Myocyte (in vitro differentiated cells): ENCODE measurements at places on chromosomes 6 and 20.

GRCh38 chr6:80441131-80441530 lies 334.7 kb downstream of the BCKDHB start:
- DNase-seq = no peak

DNA sequence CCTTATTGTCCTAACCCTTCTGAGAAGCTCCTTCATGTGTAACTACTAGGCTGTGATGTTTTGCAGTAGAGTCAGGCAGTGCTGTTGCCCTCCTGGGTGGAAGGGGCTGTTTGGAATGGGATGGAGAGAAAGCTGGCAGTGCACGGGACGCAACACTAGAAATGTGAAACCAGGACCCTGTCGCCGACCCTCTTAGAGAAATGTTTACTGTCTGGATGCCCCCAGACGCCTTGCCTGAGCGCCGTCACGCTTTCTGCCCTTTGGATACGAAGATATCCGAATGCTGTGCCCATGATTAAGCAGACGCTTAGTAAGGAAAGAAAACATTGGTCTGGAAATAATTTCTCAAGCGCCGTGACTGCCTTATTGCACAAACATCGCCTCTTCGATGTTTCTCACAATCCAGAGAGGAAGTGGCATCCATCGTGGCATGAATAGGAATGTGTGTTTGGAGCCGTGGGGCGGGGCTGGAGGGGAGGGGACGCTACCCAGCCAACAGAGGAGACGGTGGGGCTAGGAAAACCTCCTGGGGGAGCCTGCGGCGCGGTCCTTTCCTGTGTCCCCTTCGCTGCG lies 661 bp upstream of the PPP1R14C start:
- no peak for DNase-seq

DNA sequence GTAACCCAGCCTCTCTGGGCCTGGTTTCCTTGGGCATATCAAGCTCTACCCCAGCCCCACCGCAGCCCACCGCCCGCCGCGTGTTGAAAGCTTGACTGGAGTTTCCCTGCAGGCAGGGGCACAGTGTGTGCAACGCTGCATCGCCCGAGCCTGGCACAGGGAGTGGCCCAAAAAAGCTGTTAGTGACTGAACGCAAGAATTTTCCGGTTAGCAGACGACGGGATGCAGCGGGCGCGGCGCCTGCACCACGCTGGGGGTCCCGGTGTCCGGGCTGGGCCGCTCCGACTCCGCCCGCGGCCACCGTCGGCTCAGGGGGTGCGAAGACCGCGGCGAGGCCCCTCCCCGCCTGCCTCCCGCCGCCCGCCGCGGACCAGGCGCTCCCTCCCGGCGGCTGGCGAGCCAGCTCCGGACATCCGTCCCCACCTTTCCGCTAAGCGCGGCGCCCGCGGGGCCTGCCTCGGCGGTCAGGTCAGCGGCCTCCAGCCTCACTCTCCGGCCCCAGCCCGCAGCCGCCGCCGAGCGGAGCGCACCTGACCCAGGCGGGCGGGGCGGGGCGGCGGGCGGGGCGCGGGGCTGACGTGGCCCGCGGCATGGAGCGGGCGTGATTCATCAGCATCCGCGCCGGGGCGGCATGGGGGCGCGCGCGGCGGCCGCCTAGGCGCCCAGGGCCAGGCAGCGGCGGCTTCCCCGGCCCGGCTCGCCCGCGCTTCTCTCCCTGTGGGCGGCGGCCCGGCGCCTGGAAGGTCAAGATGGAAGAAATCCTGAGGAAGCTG lies at the start of gene ARFGEF3:
Gene ARFGEF3 (plus strand): TSS at position 602 of the 773 bp plus-strand sequence. CDS start 148 bp downstream, at position 750.
- peak; percentile 19 for DNase-seq

DNA sequence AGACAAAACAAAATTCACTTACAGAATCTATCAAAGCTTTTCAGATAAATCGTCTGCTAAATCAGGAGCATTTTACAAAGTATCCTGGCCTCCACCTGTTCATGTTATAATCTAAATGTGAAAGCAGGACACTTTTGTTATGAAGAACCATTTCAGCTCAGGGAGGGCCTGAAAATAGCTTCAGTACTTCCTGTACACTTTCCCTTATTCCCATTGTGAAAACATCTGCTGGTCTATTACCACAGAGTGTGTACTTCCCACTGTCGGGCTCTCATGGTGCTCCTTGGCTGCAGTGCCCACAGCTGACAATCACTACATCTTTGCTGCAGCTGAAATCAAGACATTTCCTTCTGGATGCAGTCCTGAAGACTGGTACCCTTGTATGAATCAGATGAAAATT lies 128.1 kb downstream of the OPRM1 start:
- DNase-seq = no peak

DNA sequence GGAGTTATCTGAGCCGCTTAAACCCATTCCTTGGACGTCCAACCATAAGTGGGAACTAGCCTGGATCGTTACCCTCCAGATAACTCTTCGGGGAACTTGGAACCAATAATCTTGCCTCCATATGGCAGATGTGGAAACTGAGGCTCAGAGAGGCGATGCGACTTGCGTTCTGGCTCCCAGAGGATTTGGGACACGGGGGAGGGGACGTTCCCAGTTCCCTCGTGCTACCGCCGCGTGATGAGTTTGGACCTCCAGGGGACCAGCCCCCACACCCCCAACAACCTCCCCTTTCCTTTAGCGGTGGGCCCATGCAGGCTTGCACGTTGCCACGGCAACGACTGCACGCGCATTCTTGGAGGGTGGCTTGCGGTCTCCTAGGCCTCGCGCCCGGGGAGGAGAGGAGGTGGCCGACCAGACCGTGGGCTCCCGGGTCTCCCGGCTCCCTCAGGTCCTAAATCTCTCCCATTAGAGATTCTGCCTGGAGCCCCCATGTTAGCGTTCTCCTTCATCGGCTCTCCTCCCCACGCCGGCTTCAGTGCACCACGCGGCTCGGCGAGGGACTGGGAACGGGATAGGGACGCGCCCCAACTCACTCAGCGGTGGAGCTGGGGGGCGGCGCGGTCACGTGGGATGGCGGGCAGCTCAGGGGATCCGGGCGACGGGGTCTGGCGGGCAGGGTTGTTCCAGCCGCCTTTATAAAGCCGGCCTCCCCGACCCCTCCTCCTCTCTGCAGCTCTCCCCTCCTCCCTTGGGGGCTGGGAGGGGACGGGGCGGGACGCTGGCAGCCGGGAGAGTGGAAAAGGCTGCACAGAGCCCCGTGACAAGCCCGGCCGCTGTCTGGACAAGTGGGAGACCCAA lies at the start of gene PLTP:
Gene PLTP (minus strand): TSS at position 670 of the 858 bp plus-strand sequence. CDS start 703 bp downstream, outside the sequence.
- DNase-seq = peak; percentile 58

- DNase-seq = no peak
Measured at GRCh38 chr6:33599413-33599938, 19.4 kb upstream of the BAK1 start.

GRCh38 chr6:150336299-150336698 lies 32.5 kb upstream of the IYD start:
- DNase-seq = no peak

GRCh38 chr20:51305316-51306052 lies 237.0 kb downstream of the NFATC2 start:
- DNase-seq = no peak

DNA sequence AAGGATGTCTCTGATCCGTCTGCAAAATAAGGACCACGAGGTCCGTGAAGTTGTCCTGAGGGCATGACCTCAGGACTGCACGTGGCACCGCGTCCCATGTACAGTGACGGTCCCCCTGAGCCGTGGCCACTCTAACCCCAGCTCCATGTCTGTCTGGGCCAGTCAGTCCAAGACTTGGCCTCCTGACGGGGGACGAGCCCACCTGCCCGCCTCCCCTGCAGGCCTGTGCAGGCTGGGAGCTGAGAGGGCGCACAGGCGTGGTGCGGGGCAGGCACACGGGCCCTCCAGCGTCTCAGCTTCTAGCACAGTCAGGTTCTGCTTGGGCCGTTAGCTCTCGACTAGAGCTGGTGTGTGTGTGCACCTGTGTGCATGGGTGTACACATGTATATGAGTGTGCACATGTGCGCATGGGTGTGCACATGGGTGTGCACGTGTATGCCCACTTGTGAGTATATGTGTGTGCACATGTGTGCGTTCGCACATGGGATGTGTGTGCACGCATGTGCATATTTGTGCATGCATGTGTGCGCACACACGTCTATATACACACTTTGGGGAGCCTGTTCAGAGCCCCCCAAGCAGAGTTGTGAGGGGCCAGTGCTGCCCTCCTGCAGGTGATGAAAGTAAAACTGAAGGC lies 307.0 kb downstream of the TAF4 start:
- no peak for DNase-seq

GRCh38 chr20:46835418-46835817 lies 59.2 kb upstream of the EYA2 start:
- peak; percentile 31 for DNase-seq

- DNase-seq = no peak
Measured at GRCh38 chr6:96150431-96150830, 134.7 kb downstream of the FUT9 start.

DNA sequence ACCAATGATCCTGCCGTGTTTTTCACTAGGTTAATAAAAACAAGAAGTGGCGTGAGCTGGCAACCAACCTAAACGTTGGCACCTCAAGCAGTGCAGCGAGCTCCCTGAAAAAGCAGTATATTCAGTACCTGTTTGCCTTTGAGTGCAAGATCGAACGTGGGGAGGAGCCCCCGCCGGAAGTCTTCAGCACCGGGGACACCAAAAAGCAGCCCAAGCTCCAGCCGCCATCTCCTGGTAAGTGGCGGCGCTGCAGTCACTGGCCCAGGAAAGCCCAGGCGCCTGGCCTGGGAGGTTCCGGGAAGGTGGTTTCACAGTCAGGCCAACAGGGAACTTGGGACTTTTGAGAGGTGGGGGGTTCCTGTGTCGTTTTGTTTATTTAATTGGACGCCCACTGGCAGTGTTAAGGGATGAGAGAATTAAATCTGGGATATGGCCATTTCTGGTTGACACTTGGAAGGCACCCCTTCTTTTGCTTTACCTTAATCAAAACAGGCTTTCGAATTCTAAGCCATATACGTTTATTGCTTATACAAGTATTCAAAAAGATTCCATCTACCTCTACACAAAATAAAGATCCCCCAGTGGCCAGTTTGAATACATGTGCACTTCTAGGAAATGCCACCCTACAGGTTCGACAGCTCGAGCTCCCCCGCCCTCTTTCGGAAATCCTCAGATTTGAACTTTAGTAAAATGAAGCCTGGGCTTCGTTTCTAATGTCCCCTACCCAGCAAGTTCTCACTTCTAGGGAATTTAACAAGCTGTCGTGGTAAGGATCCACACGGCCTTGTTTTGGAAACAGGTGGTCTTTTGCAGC lies 138.9 kb downstream of the TMEM242 start:
- DNase-seq = peak; percentile 70

DNA sequence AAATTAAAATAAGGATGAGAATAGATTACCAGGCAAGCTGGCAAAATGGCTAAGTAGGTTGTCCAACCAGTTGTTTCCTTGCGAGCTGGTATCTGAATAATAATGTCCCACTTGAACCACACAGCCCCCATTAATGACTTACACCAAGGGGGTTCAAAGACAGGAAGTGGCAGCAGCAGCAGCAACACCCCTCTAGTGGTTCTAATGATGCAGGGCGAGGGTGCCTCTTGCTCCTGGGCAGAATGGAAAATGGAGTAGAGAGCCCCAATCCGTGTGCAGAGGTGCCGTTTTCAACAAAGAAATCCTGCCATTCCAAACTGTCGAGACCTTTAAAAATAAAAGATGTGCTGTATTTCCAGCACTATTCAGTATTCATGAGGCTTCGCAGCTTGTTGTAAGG lies 218.1 kb downstream of the TSHZ2 start:
- DNase-seq = no peak

- no peak for DNase-seq
Measured at GRCh38 chr6:156347246-156347645, 429.9 kb upstream of the ARID1B start.

- DNase-seq = no peak
Measured at GRCh38 chr6:34189806-34190503, 44.1 kb upstream of the GRM4 start.

GRCh38 chr20:18922898-18923297 lies 109.3 kb downstream of the SCP2D1 start:
- DNase-seq = no peak

DNA sequence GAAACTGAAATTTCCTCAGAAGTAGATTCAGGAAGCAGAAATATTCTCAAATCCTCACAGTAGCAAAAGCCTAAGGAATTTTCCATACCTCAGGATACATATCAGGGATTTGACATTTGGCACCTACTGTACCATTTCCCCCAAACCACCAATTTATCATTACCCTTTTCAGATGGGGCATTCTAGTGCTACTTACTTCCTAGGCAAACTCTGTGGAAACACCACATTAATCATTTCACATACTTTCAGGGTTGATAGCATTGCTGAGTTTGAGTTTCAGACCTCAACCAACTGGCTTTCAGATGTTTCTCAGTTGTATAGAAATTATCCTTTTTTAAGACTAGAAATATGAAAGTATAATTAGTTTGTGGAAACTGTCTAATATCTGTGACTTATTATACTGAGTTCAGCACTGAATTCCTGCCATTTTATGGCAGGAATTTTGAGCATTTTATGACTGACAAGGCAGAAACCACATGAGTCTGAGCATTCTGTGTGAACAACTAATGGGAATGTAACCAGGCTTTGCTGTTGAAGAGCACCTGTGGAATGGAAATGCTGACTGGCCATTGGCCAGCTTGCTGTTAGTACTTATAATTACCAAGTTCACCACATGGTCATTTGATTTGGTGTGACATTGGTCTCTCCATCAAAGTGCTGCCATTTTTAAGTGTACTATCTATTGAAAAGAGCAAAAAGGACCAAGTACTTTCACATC lies 35.1 kb upstream of the IRAK1BP1 start:
- peak; percentile 68 for DNase-seq

- no peak for DNase-seq
Measured at GRCh38 chr20:2800521-2801285, at the start of gene CPXM1. Gene CPXM1, minus strand, starts transcription at chr20:2800627. Its CDS starts 55 bp downstream, at chr20:2800572.

GRCh38 chr6:33709605-33710295 lies 1.8 kb downstream of the UQCC2 start:
- DNase-seq = no peak

DNA sequence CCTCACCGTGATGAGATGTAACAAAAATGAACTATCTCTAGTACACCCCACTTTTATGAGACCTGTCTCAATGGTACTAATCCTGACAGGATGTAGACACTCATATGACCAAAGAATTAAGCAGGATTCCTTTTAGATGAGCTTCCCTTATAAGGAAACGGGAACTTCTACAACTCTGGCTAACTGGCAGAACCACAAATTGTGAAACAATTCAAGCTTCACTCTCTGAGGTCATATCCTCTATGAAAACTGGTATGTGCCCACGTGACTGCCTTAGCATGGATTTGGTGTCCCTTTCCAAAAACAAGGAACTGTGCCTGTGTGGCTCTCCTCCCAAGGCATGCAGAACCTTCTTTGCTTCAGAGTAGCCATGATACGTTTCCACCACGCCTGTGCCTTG lies 14.1 kb upstream of the CPNE5 start:
- DNase-seq = peak; percentile 68

DNA sequence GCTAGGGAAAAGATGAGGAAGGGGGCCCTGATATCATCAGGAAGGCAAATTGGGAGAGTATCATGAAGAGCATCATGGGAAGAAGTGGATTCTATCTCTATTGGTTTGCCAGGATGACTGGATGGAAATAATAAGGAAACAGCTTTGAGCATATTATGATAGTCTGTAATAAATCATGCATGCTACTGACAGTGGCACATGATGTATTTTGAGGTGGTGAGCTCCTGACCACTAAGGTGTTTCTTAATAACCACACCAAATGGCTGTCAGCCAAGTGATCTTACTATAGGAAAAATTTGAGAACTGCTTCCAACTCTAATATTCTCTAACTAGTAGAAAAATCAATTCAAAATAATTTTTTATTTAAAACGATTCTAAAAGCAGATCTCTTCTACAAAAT lies 548.4 kb upstream of the JAG1 start:
- DNase-seq = no peak
